ENCODE measurements at places on chromosomes 1 and 21.

DNA sequence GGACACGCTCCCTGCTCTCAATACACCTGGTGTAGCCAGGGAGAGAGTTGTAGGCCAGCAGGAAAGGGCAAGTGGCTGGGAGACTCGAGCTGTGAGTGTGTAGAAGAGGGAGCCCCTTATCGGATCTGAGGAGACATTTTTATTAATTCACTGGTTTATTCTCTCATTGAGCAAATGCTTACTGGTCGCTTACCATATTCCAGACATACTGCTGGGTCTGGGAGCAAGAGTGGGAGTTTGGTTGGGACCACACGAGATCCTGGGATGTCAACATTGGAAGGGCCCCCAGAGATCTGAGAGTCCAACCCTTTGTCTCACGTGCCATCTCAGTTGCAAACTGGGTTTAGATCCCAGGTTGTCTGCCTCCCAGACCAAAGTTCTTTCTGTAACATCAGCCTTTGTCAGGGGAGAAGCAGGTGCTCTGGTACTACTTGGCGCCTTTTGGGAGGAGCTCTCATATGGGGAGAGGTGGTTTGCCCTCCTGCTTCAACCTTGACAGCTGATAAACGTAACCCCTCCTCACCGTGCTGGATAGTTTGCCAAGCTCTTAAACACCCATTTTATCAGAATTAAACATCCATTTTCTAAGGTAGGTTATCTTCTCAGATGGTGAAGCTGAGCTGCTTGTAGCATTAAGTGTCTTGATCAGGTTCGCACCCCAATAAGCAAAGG lies 742 bp downstream of the TMEM222 start:
- no peak for DNase-seq

- DNase-seq, result no peak
Measured at GRCh38 chr1:156122086-156122485, 7.6 kb downstream of the LMNA start.

DNA sequence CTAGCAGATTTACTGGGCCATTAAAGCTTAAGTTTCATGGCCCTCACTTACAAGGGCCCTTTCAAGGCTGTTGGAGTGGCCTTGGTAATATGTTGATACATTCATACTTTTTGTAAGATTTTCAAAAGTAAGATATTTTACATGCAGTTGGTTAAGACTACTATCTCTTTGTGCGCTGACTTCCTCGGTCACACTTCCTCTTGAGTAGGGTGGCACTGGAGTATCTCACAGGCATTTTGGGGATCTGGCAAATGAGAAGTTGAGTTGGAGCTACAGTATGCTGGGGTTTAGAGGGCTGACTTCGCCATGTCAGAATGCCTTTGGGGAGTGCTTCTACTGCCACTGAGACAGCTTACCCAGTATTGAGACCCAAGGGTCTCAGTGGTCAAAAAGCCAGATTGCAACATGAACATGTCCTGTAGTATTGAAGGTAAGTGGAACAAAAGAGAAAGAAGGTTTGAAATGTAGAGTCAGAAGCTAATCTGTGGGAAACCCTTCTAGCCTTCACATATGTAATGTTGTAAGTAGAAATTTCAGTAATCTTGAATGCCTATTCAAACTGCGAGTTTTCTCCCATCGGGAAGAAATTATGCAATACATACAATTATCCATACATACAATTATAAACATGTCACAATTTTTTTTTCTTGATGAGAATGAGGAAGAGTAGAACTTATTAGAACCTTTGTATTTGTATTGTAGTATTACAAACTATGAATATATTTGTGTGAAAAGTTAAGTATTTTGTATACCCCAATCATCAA lies 32.3 kb upstream of the RALGPS2 start:
- DNase-seq, result no peak

- DNase-seq, result no peak
Measured at GRCh38 chr1:99685516-99686180, 39.7 kb downstream of the PALMD start.

DNA sequence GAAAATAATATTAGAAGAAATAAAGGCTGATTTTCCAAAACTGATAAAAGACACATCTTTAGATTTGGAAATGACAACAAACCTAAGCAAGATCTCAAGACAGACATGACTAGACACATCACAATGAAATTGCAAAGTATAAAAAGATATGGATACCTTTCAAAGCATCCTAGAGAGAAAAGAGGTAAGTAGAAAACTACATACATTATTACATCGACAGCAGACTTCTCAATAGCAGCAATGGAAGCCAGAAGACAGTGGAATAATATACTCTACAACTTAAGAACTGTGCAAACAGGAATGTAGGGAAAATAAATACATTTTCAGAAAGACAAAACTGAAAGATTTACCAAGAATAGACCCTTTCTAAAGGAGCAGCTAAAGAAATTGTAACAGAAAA lies 50.2 kb downstream of the DENND1B start:
- no peak for DNase-seq

DNA sequence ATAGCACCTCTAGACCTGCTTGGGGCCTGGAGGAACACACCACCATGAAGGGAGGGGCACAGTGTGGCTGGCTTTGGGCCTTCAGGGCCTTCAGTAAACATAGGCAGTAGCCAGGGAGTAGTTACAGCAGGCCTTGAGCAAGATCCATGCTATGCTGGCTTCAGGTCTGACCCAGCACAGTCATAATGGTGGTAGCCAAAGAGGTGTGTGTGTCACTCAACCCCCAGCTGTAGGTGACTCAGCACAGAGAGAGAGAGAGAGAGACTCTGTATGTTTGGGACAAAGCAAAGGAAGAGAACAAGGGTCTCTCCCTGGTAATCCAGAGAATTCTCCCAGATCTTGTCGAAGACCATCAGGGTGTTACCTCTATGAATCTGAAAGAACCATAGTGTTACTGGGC lies 250.5 kb upstream of the PKN2 start:
- DNase-seq, result no peak

GRCh38 chr1:26345718-26346117 lies 8.2 kb downstream of the CRYBG2 start:
- no peak for DNase-seq

DNA sequence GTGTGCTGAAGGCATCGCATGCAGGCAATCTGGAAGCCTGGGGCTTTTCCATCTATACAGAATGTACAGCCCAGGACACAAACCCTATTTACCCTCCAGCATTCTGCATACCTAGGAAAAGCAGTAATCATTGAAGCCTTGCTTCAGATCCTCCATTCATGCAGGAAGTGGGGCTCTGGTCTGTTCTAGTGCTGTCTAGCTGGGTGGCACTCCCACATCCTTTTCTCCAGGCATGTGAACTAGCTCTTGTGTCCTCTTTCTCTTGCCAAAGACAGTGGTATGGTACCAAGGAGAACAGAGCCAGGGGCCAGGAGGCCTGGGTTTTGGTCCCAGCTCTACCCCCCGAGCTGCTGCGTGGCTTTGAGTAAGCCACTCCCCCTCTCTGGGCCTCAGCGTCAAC lies 21.7 kb downstream of the LRP8 start:
- DNase-seq, result no peak

DNA sequence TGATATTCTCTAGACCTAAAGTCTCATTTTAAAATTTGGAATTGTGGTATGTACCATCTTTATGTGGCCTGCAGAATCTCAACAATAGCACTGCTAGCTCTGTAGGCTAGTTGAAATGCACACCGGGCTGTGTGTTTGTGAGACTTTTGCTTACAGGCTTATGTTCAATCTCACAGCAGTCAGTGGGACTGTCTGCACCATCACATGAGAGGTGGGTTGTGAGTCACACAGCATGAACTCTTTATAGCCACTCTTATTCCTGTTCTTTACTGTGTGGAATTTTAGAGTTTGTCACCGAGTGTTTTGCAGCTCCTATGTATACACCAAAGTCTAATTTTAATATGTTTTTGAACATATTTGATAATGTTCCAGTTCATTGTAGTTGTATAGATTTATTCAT lies 74.6 kb downstream of the RASAL2 start:
- DNase-seq, result no peak

GRCh38 chr21:37461479-37461878 lies 94.9 kb downstream of the DYRK1A start:
- DNase-seq, result no peak

GRCh38 chr1:66478116-66478515 lies 55.8 kb upstream of the SGIP1 start:
- DNase-seq, result no peak

- DNase-seq, result no peak
Measured at GRCh38 chr1:14681182-14681581, 82.7 kb downstream of the KAZN start.

DNA sequence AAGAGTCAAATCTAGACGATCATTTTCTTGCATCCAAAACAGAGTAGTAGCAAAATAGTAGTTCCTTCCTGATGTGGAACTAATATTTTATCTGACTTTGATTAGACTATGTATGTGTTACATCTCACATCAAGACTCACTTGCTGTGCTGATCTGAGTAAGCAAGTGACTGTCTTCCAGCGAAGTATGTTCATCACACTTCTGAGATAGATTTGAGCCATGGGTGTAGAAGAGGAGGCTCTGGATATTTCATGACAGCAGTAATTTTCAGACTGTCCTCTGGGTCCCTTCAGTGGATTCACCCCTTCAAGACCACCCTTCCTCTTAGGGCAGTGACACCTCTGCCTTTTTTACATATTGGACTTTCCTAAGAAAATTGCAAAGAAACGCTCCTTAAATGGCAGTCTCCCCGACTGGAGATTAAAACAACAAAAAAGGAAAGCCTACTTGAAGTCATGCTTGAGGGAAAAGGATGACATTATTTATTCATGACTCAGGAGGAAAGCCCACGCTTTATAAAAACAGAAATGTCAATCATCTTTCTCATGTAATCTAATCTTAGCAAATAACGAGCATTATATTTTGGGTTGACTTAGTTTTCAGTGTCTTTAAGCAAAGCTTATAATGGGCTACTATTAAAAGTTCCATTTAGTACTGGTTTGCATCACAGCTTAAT lies 22.8 kb downstream of the ATP1B1 start:
- no peak for DNase-seq

- DNase-seq, result no peak
Measured at GRCh38 chr1:38102636-38103035, 56.0 kb upstream of the POU3F1 start.

GRCh38 chr1:149879556-149879955 lies 19.8 kb upstream of the BOLA1 start:
- DNase-seq, result no peak

DNA sequence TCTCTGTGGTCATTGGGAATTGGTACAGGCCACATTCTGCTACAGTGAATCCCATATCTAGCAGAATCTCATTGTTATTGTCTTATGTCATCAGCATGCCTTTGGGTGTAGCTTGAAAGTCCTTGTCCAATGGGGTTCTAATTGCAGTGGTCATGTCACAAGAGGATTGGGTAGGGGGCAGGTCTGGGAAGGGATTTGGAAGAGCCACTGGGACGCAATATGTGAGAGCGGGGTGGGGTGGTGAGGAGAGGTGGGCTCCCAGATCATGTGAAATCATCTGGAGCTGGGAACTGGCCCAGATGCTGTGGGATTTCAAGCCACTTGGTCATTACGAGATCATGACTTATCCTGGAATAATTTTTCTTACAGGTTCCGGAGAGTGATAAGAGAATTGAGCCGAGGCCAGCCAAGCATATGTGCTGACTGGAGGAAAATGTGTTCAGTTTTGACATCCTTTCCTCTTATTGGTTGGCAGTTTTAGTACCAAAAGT lies 16.3 kb downstream of the CNIH3 start:
- no peak for DNase-seq

GRCh38 chr1:110620686-110621085 lies 14.5 kb upstream of the KCNA2 start:
- no peak for DNase-seq

DNA sequence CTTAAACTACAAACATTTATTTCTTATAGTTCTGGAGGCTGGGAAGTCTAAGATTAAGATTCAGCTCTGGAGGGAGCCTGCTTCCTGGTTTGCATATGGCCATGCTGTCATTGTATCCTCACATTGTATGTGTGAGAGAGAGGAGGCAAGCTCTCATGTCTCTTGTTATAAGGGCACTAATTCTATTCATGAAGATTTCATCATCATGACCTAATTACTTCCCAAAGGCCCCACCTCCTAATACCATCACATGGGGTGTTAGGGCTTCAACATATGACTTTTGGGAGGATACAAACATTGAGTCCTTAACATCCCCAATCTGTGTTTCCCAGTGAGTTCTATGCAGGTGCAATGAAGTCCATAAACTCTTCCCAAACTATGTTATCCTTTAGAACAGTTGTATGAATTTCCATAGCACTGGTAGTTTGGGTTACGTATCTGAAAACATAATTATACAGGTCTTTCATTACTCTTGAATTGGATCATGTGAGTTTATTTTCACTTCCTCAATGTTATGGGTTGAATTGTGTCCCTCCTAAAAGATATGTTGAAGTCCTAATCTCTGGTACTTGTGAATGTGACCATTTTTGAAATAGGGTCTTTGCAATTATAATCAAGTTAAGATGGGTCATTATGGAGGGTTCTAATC lies 124.2 kb downstream of the RUNX1 start:
- no peak for DNase-seq

DNA sequence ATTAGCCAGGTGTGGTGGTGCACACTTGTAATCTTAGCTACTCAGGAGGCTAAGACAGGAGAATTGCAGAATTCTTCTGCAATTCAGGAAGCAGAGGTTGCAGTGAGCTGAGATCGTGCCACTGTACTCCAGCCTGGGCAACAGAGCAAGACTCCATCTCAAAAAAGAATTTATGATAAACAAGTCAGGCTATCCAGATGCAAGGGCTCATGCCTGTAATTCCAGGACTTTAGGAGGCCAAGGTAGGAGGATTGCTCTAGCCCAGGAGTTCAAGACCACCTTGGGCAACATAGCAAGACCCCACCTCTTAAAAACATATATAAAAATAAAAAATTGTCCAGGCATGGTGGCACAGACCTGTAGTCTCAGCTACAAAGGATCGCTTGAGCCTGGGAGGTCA lies 10.5 kb upstream of the CBR3 start:
- DNase-seq, result no peak

DNA sequence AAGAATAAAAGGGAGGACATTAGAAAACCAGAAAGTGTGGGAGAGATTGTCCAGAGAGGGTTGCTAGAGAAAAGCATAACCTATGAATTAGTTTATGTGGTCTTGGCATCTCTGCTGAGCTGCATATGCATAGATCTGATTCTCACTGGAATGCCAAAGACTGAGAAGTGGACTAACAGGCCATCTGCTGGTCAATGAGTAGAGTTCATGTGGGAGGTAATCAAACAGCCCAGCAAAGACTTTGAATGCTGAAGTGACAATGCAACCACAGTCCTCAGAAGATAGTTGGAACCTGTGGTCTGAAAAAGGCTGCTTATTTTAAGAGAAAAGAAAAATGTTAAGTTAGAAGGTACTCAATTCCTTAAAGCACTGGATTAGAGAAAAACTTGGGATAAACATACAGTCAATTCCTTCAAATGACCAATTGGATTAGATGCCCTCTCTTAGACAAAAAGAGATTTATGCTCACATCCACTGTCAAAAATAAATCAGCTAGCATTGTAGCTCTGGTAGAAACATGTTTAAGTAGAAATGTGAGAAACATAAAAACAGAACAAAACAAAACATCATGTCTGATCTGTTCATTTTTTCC lies 382.8 kb downstream of the AMY1C start:
- DNase-seq, result no peak

All from activated T-helper 9 cell treated with anti-CD3 and anti-CD28 coated beads, Interleukin-2, amount 50 U/mL, for 16 hours (primary cell).